ENCODE measurements at places on chromosomes 13 and 19.

GRCh38 chr13:93765062-93765461, 538.5 kb downstream of the GPC6 start:
- no peak for DNase-seq

- DNase-seq = no peak
These were observed 10.9 kb upstream of the AKAP11 start for GRCh38 chr13:42260903-42261654.

DNA sequence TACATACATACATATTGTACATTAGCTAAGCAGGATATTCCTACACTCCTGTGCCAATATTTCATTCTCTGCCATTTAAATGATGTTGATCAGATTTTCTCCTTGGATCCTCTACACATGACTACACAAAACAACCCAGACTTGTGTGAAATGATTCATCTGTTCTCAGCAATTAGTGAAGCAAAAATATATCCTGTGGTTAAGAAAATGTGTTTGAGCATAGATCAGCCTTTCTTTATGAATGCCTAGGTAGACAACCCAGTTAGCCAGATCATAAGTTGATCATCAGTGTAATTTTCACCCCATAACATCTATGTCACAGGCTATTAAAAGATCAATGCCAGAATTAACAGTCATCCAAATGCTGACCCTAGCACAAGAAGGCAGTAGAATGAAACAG, 275.2 kb upstream of the EDNRB start:
- DNase-seq = no peak

DNA sequence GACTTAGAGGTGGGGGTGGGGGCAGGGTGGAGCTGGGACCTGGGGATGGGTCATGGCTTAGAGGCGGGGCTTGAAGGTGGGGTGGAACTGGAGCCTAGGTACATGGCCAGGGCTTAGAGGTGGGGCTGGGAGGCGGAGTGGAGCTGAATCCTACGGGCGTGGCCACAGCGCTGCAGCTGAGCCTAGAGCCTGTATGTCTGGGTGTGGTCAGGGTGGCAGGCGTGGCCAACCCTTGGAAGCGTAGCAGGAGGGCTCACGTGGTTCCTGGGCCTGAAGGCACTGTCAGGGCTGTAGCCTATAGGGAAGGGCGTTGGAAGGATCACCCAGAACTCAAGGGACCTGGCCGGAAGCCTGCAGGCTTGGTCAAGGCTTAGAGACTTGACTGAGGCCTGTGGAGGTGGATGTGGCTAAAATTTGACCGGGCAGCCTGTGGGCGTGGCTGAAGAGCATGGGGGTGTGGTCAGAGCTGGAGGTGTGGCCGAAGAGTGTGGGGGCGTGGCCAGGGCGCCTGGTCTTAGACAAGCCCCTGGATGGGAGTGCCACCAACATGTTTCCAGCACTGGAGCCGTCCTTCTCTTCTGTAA, 24.3 kb downstream of the COLGALT1 start:
- peak; percentile 76 for DNase-seq

DNA sequence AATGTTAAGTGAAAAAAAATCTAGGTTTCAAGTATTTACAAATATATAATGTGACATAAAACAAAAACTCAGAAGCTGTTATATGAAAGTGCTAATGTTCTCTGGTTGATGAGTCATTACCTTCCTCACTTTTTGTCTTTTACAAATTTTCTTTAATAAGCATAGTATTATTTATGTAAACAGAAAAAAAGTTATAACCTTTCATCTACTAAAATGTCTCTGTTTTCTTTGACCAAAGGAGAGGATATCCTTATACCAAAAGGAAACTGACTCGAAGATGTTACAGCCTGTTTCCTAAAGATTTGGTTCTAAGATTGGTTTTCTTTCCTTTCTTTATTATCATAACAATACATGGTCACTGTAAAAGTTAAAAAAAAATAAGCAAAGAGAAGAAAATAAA, 38.0 kb downstream of the RCBTB2 start:
- DNase-seq = no peak

DNA sequence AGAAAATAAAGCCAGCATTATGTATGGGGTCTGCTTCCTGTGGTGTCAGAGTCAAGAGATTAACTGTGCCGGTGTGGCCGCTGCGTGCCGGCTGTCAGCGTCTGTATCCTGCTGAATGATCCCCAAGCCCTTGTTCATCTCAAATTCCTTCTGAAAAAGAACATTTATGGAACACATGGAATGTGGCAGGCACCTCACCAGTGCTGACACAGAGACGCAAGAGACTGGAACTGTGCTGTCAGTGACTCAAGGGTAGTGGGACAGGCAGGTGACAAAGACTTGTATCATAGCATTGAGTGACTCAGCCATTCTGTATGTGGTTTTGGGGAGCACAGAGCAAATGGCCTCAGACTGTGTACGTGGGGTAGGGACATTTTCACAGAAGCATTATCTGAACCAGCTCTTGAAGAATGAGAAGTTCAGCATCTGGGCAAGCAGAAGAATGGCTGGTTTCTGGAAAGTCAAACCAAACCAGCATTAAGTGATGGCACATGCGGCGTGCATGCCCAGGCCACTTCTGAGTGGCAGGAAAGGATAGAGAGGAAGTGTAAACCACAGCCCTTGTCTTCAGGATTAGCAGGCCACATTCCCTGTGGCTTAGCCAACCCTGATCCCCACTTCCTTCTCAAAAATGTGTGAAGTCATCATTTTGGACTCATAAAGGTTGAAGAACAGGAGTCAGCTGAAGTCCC, 54.0 kb upstream of the IRS2 start:
- DNase-seq = no peak

DNA sequence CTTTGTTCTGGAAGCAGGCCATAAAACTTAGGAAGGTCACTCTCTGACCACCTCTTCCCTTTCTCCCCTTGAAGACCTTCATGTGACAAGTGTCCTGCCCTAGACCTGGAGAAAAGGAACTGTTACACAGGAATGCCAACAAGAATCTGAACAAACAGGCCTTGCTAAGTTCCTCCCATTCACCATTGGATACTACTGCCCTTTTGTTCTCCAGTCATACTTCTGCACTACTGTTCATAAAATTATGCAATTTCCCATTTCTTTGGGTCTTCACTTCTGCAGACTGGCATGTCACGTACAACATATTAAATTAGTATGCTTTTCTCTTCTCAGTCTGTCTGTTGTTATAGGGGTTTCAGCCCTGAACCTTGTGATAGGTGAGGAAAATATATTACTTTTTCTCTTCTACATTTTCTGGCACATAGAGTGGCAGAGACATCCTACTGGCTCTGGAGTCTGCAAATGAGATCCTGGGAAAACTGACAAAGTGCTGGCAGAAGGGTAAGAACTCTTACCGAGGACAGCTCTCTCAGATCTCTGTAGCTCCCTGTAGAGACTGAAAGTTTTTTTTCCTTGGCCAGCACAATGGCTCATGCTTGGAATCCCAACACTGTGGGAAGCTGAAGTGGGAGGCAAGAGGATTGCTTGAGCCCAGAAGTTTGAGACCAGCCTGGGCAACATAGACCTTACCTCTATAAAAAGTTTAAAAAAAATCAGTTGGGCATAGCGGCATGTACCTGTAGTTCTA, 87.6 kb upstream of the SPRY2 start:
- no peak for DNase-seq

DNA sequence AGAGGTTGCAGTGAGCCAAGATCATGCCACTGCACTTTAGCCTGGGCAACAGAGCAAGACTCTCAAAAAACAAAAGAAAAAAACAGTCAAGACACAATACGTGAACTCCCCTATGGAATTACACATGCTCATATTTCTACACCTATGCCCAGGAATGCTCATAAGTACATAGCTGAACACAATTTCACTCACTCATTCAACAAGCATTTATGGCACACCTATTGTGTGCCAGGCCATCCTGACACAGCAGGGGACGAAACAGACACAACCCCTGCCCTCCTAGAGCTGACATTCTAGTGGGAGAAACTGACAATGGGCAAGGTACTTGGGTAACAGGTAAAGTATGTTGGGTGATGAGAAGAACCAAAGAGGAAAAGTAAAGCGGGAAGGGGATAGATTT, 9.5 kb downstream of the AXL start:
- DNase-seq = no peak

DNA sequence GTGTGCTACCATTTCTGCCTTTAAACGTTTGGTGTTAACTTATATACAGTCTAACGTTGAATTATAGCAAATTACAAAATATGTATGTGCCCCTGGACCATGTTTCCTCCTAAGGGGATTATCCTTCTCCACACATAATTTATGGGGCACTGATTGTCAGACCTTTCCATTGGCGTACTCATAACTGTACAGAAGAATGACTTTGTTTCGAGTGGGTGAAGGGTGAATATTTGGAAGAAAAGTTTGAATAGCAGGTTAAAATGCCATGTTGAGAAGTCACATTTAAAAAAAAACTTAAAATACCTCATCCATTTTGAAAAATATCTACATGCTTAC, 58.8 kb downstream of the SLC10A2 start:
- DNase-seq = no peak

GRCh38 chr19:38683393-38684077, 36.1 kb downstream of the ACTN4 start:
- no peak for DNase-seq

DNA sequence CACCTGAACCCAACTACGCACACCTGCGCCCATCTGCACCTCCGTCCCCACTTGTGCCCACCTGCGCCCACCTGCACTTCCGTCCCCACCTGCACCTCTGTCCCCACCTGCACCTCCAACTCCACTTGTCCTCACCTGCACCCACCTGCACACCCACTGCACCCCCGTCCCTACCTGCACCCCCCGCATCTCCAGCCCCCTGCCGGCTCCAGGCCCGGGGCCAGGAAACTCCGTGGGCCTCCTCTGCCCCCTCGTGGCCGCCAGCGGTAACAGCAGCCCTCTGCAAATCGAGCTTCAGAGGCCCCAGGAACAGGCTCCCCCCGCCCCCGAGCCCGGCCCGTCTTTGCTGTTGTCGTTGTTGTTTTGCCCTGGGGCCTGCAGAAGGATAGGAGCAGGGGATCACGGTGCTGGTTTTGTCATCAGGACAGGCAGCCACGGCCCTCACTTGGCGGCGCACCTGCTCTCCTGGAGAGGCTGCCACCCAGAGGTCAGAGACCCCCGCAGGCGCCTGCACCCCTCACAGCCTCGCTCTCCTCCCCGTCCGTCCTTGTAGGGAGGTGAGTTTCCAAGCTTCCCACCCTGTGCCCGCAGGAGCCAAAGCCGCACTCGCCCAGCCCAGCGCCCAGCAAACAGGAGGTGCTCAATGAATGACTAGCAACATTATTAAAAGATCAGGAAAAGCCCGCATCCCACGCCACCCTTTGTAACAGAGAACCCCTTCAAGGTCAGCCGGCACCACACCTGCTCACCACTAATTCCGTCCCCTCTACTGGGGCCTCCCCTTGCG, 65.4 kb downstream of the GNG7 start:
- peak; percentile 94 for DNase-seq

DNA sequence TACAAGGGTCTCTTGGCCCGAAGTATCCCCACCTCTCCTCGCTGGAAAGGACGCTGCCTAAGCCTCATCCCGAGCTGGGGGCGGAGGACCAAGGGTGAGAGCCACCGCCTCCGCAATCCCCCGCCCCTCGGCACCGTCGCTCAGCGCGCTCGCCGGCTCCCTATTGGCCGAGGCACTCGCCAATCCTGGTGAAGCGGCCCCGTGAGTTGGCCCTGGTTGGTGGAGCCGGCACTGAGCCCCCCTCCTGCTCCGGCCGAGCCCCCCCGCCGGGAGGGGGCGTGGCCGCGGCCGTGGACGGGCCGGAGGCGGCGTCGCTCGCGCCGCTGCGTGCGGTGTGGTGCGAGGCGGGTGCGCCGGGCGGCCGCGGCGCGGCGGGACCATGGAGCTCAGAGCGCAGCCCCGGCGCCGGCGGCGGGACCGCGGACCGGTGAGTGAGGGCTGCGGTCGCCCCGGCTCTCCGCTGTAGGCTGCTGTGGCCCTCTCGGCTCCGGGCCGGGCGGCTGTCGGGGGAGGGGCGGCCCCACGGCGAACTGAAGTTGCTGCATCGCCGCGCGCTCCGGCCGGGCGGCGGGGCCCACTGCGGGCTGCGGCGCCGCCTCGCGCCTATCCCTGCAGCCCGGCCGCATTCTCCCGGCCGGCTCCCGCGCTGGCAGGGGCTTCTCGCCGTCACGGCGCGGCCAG, at the start of gene WASF3:
WASF3 (plus strand) TSS at position 291 of the 681 bp plus-strand sequence. CDS start 84,588 bp downstream, outside the sequence.
- DNase-seq = peak; percentile 65

DNA sequence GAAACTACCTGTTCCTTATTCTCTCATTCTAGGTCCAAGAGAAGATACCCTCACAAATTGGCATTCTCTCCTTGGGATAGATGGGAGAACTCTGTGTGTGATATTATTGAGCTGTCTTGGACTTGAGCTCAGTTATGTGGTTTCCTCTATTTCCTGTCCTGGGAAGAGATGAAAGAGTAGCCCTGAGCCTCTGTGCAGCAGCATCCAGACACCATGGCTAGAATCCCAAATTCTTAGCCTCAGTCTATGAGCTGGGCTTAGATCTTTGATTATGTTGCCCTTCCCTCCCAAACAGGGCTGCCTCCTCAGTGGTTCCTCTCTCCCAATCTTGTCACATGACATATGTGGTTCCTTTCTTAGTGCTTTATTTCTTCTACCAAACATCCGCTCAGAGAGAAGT, 290.7 kb downstream of the SPRY2 start:
- no peak for DNase-seq

DNA sequence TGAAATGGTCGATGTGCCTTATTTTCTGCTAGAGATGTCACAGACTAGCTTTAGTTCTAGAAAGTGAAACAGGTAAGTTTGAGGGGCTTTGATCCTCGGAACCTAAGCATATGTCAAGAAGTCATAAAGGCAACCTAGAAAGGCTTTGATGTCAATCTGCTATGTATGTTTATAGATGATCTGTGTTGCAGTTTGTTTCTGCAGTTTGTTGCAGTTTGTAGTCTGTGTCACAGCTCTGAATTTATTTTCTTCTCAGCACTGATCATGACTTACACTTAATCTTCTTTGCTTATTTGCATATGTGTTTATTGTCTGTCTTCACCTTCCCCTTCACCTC, 5.9 kb downstream of the LSM14A start:
- no peak for DNase-seq

DNA sequence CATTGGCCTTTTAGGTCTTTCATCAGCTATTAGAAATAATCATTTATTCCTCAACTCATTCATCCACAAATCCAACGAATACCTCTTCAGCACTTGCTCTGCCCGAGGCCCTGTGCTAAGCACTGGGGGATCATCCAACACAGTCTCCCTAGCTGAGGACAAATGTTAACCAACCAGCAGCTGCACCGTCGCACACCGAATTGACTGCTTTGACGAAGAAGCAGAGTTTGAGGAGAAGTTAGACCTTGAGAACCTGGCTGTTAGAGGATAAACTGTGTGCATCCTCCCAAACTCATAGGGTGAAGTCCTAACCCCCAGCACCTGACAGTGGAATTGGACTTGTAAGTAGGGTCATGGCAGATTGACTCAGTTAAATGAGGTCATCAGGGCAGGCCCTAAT, 170.9 kb downstream of the USP12 start:
- DNase-seq = no peak

- no peak for DNase-seq
These were observed 7.0 kb downstream of the PRSS57 start for GRCh38 chr19:688214-688613.

DNA sequence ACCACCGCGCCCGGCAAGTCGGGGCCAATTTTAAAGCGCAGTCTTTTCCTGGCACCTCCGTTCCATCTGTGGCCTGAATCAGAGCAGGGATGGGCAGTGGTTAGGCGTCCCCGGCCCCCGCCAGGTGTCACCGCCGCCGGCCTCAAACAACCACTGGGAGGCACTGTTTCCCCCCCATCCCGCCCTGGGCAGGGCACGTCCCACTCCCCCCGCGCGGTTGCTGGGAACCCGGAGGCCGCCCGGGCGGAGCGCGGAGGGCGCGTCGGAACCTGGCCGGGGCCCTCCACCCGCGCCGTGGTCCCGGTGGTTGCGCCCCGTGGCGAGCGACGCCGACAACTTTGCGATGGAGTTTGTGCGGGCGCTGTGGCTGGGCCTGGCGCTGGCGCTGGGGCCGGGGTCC, at the start of gene GRIN3B:
GRIN3B (plus strand) TSS at position 325 of the 400 bp plus-strand sequence; CDS start at position 344, 19 bp downstream.
- peak; percentile 83 for DNase-seq
